Renal pelvis (tissue), 12 donors: ENCODE measurements at places on chromosomes 11 and 22.

- DNase-seq, result no peak
Measured at GRCh38 chr22:35863432-35863831, 145.8 kb downstream of the APOL5 start.

DNA sequence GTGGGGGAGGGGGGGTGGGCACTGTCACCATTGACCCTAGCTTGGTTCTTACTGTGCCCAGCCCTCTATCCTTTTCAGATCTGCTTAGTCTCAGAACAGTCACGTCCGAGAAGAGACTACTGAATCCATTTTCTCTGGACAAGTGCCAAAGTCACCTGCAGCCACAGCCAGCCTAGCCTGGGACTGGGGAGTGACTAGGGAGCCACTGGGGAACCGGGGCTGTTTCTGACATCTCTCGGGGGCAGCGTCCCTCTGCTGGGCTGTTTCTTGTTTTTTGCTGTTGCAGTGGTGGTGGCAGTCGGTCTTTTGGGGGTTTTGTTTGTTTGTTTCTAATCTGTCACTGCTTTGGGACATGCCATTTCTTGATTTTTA is 8.7 kb downstream of the SLC37A2 start:
- no peak for DNase-seq

DNA sequence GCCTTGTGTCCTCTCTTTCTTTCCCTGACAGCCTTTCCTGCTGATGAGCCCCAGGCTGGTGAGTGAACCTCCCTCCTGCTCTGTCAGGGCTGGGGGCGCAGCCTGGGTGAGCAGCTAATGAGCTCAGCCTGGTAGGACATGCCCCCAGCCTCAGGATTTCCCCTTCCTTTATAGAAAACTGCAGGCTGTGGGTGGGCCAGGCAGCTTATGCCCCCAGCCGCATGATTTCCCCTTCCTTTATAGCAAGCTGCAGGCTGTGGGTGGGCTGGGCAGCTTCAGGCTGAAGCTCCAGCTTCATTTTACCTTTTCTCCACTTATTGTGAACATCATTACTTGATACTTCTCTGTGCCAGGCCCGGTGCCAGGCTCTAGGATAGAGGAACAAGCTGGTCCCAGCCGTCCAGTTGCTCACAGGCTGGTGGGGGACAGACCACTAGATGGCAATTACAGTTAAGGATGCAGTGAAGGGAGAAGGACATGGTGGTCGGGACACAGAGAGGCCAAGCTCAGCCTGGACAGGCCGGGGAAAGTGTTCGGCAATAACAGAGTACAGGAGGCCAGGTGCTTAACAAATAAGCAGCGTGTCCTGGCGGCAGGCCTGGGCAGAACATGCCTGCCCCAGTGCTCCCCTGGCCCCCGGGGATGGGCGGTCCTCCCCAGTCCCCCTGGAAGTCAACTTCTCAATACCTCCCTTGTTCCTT is 5.3 kb downstream of the LGALS12 start:
- no peak for DNase-seq

DNA sequence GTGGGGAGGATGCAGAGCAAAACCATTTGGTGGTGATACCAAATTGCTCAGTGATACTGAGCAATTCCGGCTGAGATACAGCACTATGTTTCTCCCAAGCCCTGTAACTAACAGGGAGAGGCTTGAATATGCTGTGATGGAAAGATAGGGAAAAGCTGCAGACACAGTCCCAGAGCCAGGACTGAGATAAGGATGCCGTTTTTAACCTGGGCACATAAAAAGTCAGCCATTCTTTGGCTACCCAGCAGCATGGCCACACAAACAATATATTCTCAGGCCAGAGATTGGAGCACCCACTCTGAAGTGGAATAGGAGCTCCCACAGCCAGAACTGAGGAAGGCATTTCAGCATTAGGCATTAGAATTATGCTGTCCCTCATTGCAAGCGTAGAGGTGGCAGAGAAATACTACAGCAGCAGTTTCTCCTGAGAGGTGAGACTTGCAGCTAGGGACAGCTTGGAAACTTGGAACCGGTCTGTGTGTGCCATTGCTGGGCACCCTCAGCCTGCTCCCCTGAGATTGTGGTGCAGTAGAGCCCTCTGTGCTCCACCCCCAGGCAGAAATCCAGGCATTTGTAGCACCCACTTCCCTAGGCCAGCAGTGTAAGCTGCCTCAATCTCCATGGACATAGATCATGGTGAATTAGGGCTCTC is 346.5 kb downstream of the TMEM135 start:
- DNase-seq, result no peak

DNA sequence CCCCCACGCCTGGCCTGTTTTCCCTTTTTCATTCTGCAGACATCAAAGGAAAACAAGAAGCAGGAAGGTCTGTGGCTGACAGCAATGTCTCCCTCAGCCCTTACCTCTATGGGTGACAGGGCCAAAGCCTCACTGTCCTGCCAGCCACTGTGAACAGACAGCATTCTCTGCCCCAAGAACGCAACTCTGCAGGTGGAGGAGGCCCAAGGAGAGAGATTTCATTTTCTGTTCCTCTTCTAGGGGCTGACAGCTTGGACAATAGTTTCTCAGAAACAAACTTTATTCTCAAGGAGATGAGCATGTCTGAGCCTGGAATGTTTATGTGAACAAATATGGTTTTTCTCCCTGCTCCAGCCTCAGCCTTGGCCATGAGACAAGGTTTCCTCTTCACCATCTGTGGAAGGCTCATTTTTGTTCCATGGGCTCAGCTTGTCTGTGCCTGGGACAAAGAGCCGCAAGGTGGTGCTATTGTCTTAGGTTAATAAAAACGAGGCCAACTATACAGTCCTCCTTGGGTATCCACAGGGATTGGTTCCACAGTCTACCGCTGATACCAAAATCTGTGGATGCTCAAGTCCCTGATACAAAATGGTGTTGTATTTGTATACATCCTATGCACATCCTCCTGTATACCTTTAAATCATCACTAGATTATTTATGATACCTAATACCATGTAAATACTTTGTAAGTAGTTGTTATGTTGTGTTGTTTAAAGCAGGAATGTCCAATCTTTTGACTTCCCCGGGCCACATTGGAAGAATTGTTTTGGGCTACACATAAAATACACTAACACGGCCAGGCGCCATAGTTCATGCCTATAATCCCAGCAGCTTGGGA is 5.8 kb downstream of the PIWIL3 start:
- peak; percentile 26 for DNase-seq

GRCh38 chr22:29758068-29758622 is 8.7 kb downstream of the ZMAT5 start:
- no peak for DNase-seq

GRCh38 chr22:36343070-36343719 is 44.6 kb downstream of the MYH9 start:
- DNase-seq, result no peak
